Smooth muscle cell of bladder (primary cell): ENCODE measurements at places on chromosomes 1 and 21. TPM values are rescaled to one million over a fixed set of nuclear protein-coding genes. Genes with fewer than 3 reads are reported as not detected.

Gene SYNC
- 50.1 and 70.8 TPM in 2 replicates for total RNA-seq

Gene LCE1B
- not detected in 2 replicates for total RNA-seq

Gene DMRTA2
- 0.09 and 0.14 TPM in 2 replicates for total RNA-seq

Gene AMY1C
- total RNA-seq: not detected in 2 replicates

Gene HSD3B1
- not detected in 2 replicates for total RNA-seq

Gene ITGB3BP
- total RNA-seq: 14.4 and 19.5 TPM in 2 replicates

Gene LINGO4
- not detected in 2 replicates for total RNA-seq

Gene HCRTR1
- total RNA-seq: not detected in 2 replicates

Gene KIAA0040
- under 0.01 and 0.14 TPM in 2 replicates for total RNA-seq

Gene PLPPR4
- 0.43 and 0.74 TPM in 2 replicates for total RNA-seq

Gene FMO1
- total RNA-seq: 0.14 and 0.37 TPM in 2 replicates

Gene SHE
- total RNA-seq: under 0.01 and 0.09 TPM in 2 replicates

Gene PTPRC
- total RNA-seq: under 0.01 TPM in 1 of 2 replicates, not detected in the other

Gene TNNT2
- under 0.01 and 0.09 TPM in 2 replicates for total RNA-seq

Gene KRTAP7-1
- total RNA-seq: not detected in 2 replicates

Gene PEX19
- total RNA-seq: 46.0 and 47.5 TPM in 2 replicates

Gene SLC35F3
- 0.09 and 0.71 TPM in 2 replicates for total RNA-seq

Gene KCNT2
- 3.4 and 4.8 TPM in 2 replicates for total RNA-seq

Gene TBCE
- 19.5 and 21.5 TPM in 2 replicates for total RNA-seq

Gene NUDT4B
- 13.7 and 17.1 TPM in 2 replicates for total RNA-seq

Gene INSRR
- total RNA-seq: not detected in 2 replicates

Gene LAD1
- 0.28 TPM in 1 of 2 replicates, not detected in the other for total RNA-seq

Gene LCE6A
- not detected in 2 replicates for total RNA-seq

Gene TMEM82
- total RNA-seq: not detected in 2 replicates

Gene KCNQ4
- total RNA-seq: under 0.01 TPM in 1 of 2 replicates, not detected in the other

Gene NES
- total RNA-seq: 6.1 and 6.7 TPM in 2 replicates

Gene CELA3A
- not detected in 2 replicates for total RNA-seq

Gene ZNF496
- 8.6 and 9.1 TPM in 2 replicates for total RNA-seq

Gene EDN2
- total RNA-seq: not detected in 2 replicates

Gene TEKT2
- 0.09 and 0.14 TPM in 2 replicates for total RNA-seq

Gene RIMS3
- total RNA-seq: 0.14 and 0.18 TPM in 2 replicates

Gene OR14K1
- total RNA-seq: not detected in 2 replicates

Gene BTBD19
- total RNA-seq: 4.3 and 8.3 TPM in 2 replicates

Gene FMOD
- total RNA-seq: 10.0 and 60.8 TPM in 2 replicates

Gene TSPAN2
- 3.5 and 34.8 TPM in 2 replicates for total RNA-seq

Gene ZNF687
- 7.0 and 7.9 TPM in 2 replicates for total RNA-seq

Gene CLDN19
- total RNA-seq: not detected in 2 replicates

Gene ARMH1
- 0.71 and 0.83 TPM in 2 replicates for total RNA-seq

Gene PGLYRP3
- not detected in 2 replicates for total RNA-seq

Gene MIXL1
- total RNA-seq: not detected in 2 replicates
